ENCODE measurements at places on chromosomes 13 and 19. TPM values are rescaled to one million over a fixed set of nuclear protein-coding genes. Genes with fewer than 3 reads are reported as not detected.

CDKN2D gene
- 7.5 TPM for total RNA-seq

DNA sequence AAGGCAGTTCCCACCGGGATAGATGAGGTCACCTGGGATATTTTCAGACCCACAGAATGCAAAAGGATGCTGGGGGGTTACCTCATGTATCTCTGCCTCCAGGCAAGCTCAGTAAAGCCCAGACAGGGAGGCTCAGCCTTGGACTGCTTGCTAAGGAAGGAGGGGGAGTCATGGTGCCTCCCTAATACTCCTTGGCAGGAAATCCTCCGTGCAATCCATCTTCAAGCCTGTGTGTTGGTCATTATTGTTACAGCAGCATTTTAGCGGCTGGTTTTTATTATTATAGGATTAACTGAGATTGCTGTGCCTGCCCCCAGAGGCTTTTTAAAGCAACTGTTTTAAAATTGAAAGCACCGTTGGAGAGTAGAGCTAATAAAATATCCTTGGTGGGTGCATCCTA, 188.5 kb upstream of the UBL3 start:
- H3K36me3 ChIP-seq, result no peaks in the 10 kb centered on the region
- DNase-seq, result peak; percentile 81
- peak overlapping the region; percentile 86 for H3K27ac ChIP-seq
- no peak overlapping the region for H3K4me3 ChIP-seq

GRCh38 chr13:93375491-93375890, 148.9 kb downstream of the GPC6 start:
- DNase-seq, result no peak
- no peaks in the 10 kb centered on the region for H3K27me3 ChIP-seq
- no peak overlapping the region for H3K4me3 ChIP-seq
- no peaks in the 10 kb centered on the region for H3K36me3 ChIP-seq
- no peak overlapping the region for H3K27ac ChIP-seq
- H3K4me1 ChIP-seq, result no peaks in the 10 kb centered on the region

DNA sequence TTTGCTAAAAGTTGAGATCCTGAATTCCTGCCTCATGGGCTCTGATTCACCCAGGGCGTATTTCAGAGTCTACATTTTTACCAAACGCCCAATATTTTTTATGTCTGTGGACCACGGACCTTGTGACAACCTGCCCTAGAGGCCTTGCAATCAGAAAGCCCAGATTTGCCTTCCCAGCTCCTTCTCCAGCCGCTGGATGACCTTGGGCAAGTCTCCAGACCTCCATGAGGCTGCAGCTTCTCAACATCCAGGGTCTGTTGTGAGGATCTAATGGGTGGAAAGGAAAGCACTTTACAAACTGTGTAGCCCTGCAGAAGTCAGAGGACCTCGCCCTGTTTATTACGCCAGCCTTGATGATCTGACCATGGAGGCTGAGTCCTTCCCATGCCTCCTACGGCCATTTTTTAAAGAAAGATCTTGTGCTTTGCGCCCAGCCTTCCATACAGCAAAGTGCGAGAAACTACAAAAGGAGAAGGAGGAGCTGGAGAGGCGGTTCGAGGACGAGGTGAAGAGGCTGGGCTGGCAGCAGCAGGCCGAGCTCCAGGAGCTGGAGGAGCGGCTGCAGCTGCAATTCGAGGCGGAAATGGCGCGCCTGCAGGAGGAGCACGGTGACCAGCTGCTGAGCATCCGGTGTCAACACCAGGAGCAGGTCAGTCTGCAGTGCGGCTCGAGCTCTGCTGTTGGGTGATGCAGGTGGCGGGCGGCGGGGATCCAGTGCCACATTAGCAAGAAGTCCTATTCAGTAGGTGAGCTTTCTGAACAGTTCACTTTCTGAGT, 115.6 kb downstream of the SLC7A1 start:
- H3K36me3 ChIP-seq, result no peaks in the 10 kb centered on the region
- no peaks in the 10 kb centered on the region for H3K27me3 ChIP-seq
- peaks cover 28% of the 10 kb centered on the region for H3K4me1 ChIP-seq
- no peak for DNase-seq

SOHLH2 gene
- total RNA-seq, result 2.7 TPM

DNA sequence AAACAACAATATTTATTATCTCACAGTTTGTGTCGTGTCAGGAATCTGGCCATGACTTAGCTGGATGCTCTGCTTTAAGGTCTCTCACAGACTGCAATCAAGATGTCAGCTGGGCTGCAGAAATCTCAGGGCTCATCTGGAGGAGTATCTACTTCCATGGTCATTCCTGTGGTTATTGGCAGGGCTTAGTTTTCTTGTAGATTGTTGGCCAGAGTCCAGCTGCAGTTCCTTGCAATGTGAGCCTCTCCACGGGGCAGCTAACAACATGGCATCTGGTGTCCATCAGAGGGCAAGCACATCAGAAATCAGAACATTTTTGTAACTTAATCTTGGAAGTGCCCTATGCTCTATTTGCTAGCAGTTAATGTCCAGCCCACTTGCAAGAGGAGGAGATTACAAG, 45.7 kb upstream of the TDRD3 start:
- H3K27ac ChIP-seq, result no peak overlapping the region
- H3K4me1 ChIP-seq, result peaks cover 3% of the 10 kb centered on the region
- H3K27me3 ChIP-seq, result no peaks in the 10 kb centered on the region
- peak; percentile 70 for DNase-seq

CACNG7 gene
- not detected for total RNA-seq

DNA sequence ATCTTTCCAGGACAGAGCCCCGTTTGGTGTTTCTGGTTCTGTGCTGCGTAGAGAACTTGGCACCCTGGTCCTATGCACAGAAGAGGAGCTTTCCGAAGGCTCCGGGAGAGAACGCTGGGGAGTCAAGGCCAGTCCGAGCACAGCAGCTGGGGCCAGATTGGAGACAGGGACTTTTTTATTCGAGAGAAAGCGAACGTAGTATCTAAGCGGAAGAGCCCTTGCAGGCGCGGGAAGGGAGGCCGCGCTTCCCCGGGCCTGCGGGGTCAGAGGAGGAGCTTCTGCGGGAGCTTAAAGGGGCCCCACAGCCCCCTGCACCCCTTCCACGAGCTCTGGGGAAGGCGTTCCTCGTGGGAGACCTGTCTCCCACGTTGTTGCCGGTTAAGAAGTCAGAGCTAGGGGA, 48.6 kb upstream of the ARHGEF7 start:
- no peak overlapping the region for H3K27ac ChIP-seq
- no peaks in the 10 kb centered on the region for H3K36me3 ChIP-seq
- H3K4me3 ChIP-seq, result no peak overlapping the region
- no peak for DNase-seq
- no peaks in the 10 kb centered on the region for H3K4me1 ChIP-seq

- H3K36me3 ChIP-seq, result peaks cover 63% of the 10 kb centered on the region
- H3K27ac ChIP-seq, result peak overlapping the region; percentile 35
- H3K27me3 ChIP-seq, result no peaks in the 10 kb centered on the region
- DNase-seq, result no peak
- peaks cover 31% of the 10 kb centered on the region for H3K4me1 ChIP-seq
- no peak overlapping the region for H3K4me3 ChIP-seq
Measured at GRCh38 chr19:47158367-47158791, 27.7 kb downstream of the SAE1 start.

DNA sequence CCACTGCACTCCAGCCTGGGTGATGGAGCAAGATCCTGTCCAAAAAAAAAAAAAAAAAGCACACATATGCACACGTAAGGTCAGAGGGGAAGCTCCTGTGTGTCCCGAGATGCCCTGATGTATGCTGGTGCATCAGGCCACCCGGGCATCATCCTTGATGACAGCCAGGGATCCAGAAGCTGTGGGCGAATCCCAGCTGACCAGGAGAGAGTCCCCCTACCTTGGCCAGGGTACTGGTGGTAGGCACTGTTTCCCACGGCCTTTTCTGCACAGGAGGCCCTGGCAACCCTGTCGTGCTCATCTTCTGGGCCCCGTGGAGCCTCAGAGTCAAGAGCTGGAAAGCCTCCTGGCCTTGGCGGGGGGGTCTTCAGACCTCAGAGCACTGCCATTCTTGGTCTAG, 14.0 kb downstream of the MYDGF start:
- no peaks in the 10 kb centered on the region for H3K4me1 ChIP-seq
- no peaks in the 10 kb centered on the region for H3K27me3 ChIP-seq
- no peak overlapping the region for H3K27ac ChIP-seq
- H3K36me3 ChIP-seq, result peaks cover 22% of the 10 kb centered on the region
- no peak overlapping the region for H3K4me3 ChIP-seq

DNA sequence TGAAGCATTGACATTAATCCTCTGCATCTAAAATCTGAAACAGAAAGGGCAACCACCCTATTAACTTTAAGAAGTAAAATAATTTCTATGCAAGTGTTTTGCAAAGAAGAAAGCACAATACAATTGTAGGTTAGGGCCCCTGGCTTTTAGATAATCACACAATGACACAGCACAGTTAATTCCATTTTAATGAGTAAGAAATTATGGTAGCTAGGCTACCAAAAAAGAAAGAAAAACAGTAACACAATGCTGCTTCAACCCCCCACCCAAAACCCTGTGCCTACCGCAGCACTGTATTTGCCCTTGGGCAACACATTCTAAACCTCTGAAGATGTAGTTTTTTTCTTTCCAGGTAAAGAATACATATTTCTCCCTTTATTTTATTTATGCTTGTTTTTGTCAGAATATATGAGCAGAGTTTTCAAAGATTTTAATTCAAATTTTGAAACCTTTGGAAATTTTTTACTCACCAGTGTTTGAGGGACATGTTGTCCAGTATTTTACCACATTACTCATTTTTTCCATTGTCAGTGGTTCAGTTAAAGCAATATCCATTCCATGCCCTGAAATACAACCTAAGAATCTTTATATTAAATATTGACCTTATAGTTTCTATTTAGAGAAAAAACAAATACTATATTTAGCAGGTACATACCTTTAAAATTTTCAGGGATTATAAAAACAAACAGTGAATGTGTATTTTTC, 21.1 kb downstream of the SOHLH2 start:
- peaks cover 27% of the 10 kb centered on the region for H3K4me1 ChIP-seq
- peak overlapping the region; percentile 78 for H3K27ac ChIP-seq

GRCh38 chr19:38557205-38557799, 60.5 kb downstream of the MAP4K1 start:
- H3K27me3 ChIP-seq, result no peaks in the 10 kb centered on the region
- no peaks in the 10 kb centered on the region for H3K4me1 ChIP-seq
- DNase-seq, result no peak
- H3K27ac ChIP-seq, result no peak overlapping the region

DCLK1 gene
- 17.0 TPM for total RNA-seq

GRCh38 chr19:34676697-34677385, at the start of gene SCGB2B2:
Gene SCGB2B2, minus strand, starts transcription at chr19:34677159. Its CDS starts 82,596 bp downstream, at chr19:34594563.
- peaks cover 4% of the 10 kb centered on the region for H3K4me1 ChIP-seq
- DNase-seq, result peak; percentile 78
- H3K27me3 ChIP-seq, result no peaks in the 10 kb centered on the region
- H3K36me3 ChIP-seq, result peaks cover 31% of the 10 kb centered on the region
- H3K4me3 ChIP-seq, result peak within 1 kb of the TSS; percentile 96

GRCh38 chr13:54599413-54599812, 1570.8 kb downstream of the OLFM4 start:
- H3K27ac ChIP-seq, result no peak overlapping the region
- no peaks in the 10 kb centered on the region for H3K4me1 ChIP-seq

DNA sequence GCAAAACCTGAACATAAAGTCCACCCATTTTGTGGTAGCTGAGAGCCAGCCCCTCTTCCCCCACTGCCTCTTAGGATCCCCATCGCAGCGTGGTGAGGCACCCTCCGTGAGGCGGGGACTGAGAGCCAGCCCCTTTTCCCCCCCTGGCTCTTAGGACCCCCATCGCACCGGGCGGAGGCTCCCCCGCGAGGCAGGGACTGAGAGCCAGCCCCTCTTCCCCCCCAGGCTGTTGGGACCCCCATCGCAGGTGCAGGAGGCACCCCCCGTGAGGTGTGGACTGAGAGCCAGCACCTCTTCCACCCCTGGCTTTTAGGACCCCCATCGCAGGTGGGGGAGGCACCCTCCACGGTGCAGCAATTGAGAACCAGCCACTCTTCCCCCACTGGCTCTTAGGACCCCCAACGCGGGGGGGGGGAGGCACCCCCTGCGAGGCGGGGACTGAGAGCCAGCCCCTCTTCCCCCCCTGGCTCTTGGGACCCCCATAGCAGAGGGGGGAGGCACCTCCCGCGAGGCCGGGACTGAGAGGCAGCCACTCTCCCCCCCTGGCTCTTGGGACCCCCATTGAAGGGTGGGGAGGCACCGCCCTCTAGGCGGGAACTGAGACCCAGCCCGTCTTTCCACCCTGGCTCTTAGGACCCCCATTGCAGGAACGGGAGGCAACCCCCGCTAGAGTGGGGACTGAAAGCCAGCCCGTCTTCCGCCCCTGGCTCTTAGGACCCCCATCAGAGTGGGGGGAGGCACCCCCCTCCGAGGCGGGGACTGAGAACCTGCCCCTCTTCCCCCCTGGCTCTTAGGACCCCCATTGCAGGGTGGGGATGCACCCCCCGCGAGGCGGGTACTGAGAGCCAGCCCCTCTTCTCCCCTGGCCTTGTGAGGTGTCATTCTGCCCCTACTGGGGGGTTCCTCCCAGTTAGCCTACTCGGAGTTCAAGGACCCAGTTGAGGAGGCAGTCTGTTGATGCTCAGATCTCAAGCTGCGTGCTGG, 366.4 kb upstream of the SPRY2 start:
- DNase-seq, result no peak
- no peak overlapping the region for H3K27ac ChIP-seq
- no peaks in the 10 kb centered on the region for H3K27me3 ChIP-seq
- no peak overlapping the region for H3K4me3 ChIP-seq

DACH1 gene
- total RNA-seq, result 12.2 TPM

DNA sequence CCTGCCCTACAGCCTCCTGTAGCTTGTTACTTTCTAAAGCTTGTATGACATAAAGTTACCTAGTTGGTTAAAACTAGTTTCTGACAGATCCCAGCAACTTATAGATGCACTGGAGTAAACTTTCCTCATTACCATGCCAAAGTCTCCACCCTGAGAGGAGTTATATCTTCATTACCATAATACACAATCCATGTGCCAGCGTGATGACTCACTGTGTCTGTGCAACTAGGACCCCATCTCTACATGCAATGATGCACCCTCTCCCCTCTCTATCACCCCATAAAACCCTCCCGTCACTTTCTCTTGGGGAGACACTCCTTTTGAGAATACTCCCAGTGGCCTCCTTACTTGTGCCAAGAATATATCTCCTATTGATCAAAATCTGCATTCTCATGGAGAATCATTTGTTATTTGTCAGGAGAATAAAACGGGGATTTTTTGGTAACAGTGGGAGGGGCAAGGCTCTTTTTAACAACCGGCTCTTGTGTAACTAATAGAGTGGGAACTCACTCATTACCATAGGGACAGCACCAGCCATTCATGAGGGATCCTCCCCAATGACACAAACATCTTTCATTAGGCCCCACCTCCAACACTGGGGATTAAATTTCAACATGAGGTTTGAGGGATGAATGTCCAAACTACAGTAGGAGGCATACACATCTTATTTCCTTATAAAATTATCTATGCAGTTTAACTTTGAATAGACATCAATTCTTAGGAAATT, 235.1 kb upstream of the ATXN8OS start:
- no peak overlapping the region for H3K27ac ChIP-seq
- no peaks in the 10 kb centered on the region for H3K4me1 ChIP-seq
- H3K36me3 ChIP-seq, result no peaks in the 10 kb centered on the region
- H3K4me3 ChIP-seq, result no peak overlapping the region

DNA sequence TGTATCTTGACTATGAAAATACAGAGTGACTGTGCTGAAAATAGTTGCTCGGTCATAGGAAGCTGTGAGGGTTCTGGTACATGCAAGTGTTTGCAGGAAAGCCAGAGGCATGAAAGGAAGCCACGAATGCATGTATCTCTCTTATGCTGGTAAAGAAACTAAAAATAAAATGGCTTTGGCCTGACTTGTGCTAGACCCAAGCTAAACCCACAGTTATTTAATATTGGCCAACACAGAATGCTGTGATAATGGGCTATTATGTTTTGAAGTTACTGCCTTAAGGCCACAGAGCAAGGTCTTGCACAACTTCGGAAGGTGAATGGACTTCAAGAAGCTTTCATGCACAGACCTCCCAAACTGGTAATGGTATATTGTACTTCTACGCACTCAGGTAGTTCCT, 518.2 kb upstream of the HTR2A start:
- no peaks in the 10 kb centered on the region for H3K4me1 ChIP-seq
- no peaks in the 10 kb centered on the region for H3K36me3 ChIP-seq
- H3K4me3 ChIP-seq, result no peak overlapping the region
- no peak for DNase-seq
- H3K27me3 ChIP-seq, result no peaks in the 10 kb centered on the region

Measured in SJCRH30 (cell line).